Parietal lobe (tissue), 2 donors: ENCODE measurements at places on chromosomes 4 and X. TPM values are rescaled to one million over a fixed set of nuclear protein-coding genes. Genes with fewer than 3 reads are reported as not detected.

The GIMD1 gene
- total RNA-seq = not detected

The ZXDA gene
- total RNA-seq = 31.6 TPM

The XAGE2 gene
- not detected for total RNA-seq

The HPGDS gene
- total RNA-seq = 1.3 TPM

The TCEAL9 gene
- 29.7 TPM for total RNA-seq

The SLC2A9 gene
- total RNA-seq = 7.2 TPM

The ZNF630 gene
- 8.8 TPM for total RNA-seq

The TMEM31 gene
- total RNA-seq = not detected

The PARM1 gene
- total RNA-seq = 7.5 TPM
